ENCODE measurements at places on chromosomes 2 and 18.

DNA sequence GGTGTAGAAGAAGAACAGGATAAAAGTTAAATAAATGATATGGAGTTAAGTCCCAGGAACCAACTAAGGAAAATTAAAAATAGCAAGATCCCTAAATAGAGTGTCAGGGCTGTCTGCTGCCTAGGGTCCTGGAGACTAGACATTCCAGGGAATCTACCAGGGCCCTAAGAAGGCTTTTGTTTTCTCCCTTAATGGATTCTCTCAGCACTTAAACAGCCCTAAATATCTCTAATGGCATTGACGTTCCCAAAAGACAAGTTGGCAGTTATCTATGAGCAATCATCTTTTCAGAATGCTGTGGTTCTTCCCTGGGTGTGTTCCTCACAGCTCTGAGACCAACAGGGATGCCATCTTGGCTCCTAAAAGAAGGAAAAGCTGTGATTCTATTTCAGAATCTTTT, 616.3 kb downstream of the EPHA4 start:
- DNase-seq = no peak

GRCh38 chr2:231732604-231733003, 24.3 kb downstream of the PTMA start:
- no peak for DNase-seq

GRCh38 chr2:207317378-207317984, 151.7 kb upstream of the KLF7 start:
- DNase-seq = no peak

GRCh38 chr2:217714287-217714751, 288.5 kb downstream of the TNS1 start:
- DNase-seq = no peak

DNA sequence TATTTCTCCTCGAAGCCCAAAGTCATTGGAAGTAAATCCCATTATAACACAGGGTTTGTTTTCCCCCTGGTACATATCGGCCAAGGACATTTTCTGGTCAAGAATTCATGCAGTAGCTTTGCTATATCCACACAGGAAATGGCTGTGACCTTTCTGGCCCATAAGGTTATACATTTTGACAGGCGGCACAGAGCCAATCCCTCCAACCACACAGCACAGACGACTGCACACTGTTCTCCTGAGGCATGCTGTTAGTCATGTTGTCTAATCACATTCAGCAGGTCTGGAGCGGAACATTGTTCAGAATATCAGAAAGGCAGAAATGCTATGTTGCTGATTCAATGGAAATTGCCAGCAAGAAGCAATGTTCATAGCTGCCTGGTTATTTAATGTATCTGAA, 742.3 kb upstream of the SLC8A1 start:
- DNase-seq = no peak

GRCh38 chr2:192265751-192266150, 71.0 kb upstream of the TMEFF2 start:
- no peak for DNase-seq

DNA sequence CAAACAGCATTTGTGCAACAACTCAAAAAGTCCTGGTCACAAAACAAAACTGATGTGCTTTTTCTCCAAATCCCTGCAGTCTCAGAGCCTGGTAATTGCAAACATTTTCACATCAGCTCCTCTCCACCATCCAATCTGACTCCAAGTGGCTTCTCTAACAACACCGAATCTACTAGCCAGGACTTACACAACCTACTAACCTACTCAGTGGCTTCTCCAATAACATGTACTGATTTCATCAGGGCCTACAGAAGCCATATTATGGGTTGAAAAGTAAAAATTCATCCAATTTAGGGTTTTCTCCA, 104.3 kb downstream of the COLEC12 start:
- no peak for DNase-seq

DNA sequence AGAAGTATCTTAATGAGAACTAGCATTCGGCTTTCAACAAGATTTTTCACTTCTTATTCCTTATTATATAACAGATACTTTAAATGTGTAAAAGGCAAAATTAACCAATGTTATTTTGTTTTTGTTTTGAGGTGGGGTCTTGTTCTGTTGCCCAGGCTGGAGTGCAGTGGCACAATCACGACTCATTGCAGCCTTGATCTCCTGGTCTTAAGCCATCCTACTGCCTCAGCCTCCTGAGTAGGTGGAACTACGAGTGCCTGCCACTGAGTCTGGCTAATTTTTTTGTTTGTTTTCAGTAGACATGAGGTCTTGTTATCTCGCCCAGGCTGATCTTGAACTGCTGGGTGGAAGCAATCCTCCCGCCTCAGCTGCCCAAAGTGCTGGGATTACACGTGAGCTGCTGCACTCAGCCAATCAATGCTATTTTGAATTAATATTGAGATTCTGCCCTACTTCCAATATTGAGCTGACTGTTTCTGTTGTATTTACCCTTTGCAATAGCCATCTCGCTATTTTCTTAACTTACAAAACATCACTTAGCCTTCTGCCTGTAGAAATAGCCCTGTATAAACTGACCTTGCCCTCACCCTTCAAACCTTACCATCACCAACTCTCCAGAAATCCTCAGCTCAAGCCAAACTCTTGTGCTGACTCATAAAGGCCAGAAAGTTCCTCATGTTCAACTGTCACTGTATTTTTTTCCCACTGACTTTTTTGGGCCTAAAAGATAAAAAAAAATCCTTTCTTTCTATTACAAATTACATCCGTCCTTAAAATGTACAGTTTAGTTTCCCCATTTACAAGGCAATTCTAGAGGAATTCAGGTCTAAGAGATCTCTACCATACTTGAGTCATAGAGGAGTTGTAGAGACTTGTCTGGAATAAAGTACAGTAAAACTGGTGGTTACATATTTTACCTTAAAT, 94.3 kb downstream of the OLA1 start:
- DNase-seq = no peak

GRCh38 chr2:41741951-41742595, 305.7 kb upstream of the PKDCC start:
- no peak for DNase-seq

DNA sequence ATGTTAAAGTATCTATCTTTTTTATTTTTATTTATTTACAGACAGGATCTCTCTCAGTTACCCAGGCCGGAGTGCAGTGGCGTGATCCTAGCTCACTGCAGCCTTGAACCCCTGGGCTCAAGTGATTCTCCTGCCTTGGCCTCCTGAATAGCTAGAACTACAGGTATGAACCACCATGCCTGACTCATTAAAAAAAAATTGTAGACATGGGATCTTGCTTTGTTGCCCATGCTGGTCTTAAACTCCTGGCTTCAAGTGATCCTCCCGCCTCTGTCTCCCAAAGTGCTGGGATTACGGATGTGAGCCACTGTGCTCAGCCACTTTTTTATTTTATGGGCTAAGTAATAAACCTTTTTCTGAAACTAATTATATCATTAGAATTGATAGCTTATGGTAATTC, 7.1 kb downstream of the MFSD6 start:
- DNase-seq = no peak

DNA sequence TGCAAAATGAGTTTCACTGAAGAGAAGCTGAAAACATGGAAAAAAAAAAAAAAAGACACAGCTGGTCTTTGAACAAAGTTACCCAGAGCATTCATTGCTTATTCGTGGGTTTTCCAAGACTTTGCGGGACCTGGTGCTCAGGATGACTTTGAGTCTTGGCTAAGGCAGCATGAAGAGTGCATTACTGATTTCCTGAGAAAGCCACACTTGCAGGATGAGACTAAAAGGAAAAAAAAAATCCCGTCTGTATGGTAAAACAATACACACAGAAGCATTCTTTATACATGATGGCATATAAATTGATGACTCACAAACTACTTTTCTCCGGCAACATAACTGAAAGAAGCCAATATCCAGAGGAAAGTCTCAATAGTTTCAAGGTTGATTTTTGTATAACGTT, 195.4 kb downstream of the SPP2 start:
- no peak for DNase-seq

DNA sequence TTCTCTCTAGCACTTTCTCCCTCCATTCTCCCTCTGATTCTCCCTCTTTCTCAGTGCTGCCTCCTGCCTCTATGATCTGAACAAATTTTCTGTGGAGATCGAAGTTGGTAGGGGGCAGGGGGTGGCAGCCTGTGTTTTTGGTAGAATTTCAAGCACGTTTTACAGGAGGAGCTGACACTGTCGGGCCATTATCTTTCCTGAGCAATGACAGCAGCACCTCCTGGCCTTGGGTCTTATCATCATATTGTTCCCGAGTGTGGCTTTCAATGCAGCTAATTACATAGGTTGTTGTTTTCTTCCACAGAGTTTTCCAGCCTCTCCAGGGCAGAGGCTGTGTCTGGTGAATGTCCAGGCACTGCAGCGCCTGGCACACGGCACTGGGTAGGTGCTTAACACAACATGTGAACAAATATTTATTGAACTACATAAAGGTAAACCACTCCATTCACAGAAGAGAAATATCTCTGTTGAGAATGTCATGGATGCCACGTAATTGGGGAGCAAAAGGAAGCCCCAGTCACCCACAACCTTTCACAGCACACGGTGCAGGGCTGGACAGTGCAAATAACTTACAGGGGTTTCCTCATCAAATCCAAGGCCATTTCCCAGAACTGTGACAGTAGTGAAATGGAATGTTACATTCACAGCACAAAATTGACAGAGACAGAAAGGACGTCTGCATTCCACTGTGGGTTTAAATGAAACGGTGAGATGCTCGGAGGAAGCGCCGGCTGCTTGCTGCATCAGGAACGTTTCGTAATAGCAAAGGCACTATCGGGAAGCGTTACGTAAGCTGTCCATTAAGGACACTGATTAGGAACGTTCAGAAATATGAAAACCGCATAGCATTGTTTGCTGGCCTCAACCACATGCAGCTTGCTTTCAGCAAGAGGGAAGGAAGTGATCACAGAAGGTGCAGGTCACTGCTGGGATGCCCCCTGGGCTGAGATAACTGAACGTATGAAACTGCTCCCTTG, 6.5 kb upstream of the KCNG2 start:
- no peak for DNase-seq

DNA sequence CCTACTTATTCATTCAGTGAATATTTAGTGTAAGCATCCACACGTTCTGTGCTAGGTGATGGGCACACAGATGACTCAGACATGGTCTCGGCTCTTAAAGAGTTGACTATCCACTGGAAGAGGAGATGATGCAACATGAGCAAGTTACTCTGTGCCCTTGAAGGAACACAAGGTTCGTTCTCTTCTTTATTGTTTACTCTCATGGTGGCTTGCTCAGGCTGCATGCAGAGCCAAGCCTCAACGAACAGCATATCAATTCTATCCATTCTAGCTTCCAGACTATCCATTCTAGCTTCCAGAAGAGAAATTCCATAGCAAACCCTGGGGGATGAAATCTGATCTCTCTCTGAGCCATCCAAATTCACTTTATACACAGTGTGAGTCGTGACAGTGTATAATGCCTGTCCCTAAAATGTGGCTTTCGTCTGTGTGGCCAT, 68.1 kb upstream of the CTAGE1 start:
- no peak for DNase-seq

DNA sequence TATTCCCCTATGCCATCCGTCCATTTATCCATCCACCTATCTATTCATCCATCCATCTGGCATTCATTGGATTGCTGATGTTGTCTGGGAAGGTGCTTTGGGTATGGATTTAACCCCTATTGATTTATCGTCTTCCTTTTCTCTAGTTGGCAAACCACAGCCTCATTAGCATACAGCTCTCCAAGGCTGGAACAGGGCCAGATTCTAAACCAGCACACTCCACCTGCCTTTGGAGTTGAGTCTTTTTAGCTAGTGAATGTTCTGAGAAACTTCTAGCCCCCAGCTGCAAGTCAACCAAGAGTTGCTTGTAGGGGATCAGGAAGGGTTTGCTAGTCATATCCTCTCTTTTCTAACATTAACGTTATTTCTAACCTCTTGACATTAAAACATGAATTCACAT, 90.7 kb downstream of the NRP2 start:
- no peak for DNase-seq

DNA sequence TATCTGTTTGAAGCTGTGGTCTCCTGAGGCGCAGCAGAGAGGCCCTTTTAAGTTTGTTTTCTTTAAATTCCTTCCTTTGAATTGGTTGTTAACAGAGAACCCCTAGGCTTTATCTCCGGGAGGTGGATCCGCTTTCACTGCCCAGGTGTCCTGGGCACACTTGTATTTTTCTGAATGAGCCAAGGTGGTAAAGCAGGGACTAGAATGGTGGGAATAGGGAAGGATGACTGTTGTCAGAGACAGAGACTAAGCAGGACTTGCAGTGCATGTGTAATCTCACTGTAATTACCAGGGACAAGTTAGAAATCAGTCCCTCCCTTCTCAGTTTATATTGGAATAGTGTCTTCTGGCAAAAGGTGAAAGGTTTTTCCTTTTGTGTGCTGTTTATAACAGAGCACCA, 72.8 kb downstream of the PHLPP1 start:
- no peak for DNase-seq

GRCh38 chr2:33177627-33178026, 230.9 kb downstream of the LTBP1 start:
- DNase-seq = no peak

DNA sequence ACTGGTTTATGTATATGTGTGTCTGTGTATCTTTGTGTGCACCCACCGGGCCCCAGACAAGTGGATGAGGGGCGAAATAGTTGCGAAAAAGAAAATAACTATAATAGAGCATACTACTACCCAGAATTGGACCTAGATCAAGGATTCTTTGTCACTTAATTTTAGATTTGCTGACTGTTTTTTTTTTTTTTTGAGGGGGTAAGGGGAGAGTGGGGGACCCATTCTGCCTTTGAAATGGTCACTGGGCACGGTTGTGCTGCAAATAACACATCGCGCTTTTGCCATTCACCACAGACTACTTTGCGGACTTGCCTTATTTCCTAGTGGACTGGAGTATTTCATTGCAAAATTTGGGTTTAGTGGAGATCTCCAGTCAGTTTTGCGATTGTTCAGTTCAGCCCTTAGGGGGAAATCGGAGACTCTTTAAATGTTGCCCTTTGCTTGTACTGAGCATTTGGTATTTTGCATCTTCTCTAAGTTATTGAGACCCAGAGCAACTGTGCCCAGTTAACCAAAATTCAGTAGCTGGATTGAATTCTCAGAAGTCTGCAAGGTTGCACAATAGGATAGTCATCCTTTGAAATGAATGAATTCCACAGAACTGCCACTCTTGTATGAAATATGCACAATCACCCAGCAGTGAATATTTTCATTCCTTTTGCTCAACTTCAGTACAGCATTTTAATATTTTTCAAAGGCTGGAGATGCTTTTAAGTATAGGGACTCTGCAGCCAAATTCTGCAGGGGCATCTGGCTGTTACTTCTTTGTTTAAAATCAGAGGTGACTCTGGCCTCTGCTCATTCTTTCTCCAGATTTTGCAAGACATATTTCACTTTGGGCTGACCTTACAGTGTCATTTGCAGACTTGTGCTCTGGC, 2.9 kb downstream of the TRIB2 start:
- DNase-seq = no peak
